H7 (cell line): ENCODE measurements at places on chromosomes 2 and 18.

DNA sequence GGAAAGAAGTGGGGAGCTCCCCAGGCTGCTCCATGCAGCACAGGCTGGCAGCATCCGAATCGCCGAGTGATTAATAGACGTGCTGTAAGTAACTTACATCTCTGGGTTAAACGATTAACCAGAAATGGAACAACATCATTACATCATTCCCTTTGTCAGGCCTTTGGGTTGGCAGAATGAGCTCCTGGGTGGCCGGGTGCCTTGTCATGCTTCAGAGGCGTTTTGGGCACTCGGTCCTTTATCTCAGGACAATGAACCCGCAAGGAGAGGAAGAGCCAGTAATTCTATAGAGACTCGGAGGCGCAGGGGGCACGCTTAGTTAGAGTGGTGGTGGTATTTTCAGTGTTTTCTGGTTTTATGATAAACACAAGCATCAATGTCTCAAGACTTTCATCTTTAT, 146.9 kb upstream of the TPO start:
- DNase-seq: no peak

DNA sequence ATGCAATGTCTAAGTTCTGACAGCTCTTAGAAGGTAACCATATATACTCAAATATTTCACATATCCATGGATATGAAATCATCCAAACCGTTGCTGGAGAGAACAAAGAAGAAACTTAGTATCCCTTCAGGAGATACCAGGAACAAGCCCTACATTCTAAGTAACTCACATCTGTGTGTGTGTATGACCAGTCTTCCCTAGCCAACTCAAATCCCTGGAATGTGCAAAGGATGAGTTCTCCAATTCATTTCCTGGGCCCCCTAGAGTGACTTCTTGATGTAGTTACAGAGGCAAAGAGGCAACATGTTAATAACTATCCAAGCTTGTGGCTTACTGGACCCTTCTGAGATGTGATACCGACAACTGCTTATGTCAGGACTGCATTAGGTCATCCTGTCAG, 20.1 kb downstream of the TPGS2 start:
- DNase-seq: no peak

- no peak for DNase-seq
Measured at GRCh38 chr2:41020358-41020757, 568.5 kb upstream of the SLC8A1 start.

- no peak for DNase-seq
Measured at GRCh38 chr2:21194858-21195271, 71.1 kb downstream of the TDRD15 start.

- DNase-seq: no peak
Measured at GRCh38 chr18:59052965-59053820, 86.5 kb upstream of the SEC11C start.

DNA sequence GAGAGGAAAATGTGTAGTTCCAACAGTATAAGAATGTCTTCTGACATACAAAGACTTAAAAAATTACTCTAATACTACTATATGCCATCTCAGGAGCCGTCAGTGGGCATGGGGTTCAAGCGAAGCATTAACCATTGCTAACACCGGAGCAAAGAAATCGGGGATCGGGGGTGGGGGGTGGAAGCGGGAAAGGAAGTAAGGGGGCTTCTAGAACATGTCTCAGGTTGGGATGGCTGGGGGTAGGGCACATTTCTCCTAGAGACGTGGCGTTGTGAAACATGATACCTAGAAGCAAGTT, 702 bp downstream of the LMAN1 start:
- no peak for DNase-seq

DNA sequence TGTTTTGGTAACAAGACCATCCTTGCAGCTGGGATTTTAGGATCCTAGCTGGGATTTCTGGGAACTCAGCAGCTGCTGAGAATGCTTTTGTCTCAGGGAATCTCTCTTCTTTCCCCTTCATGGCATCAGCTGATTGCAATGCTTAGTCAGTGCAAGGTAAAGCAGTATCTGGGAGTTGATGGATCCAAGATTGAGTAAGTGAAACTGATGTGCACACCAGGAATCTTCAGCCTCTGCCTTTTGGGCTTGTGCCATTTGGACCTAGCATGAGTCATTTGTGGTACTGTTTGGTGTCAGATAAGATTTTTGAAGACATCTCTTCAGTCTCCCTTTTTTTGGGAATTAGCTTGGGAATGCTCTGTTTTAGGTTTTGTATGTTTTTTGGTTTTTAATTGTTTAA, 363.3 kb upstream of the TFPI start:
- no peak for DNase-seq

- DNase-seq: no peak
Measured at GRCh38 chr2:217085543-217085942, 225.7 kb upstream of the TNP1 start.

GRCh38 chr2:85674417-85674816, 6.4 kb upstream of the SFTPB start:
- no peak for DNase-seq

DNA sequence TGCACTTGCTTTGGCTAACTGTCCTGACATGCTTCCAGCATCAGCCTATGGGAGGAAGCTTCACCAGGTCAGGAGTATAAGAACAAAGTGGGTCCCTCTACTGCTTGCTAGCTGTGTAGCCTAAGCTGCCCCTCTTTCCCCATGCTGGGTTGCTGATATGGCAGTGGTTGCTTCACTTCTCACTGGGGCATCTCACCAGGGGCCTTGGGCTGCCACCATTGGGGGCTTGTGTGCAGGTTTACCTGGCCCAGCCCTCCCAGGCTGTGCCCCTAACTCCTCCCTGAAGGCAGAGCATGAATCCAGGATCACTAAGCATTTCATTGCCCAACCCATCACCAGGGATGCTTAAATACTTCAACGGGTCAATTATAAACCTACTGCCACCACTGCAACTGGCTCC, 817.1 kb upstream of the TMEFF2 start:
- no peak for DNase-seq

DNA sequence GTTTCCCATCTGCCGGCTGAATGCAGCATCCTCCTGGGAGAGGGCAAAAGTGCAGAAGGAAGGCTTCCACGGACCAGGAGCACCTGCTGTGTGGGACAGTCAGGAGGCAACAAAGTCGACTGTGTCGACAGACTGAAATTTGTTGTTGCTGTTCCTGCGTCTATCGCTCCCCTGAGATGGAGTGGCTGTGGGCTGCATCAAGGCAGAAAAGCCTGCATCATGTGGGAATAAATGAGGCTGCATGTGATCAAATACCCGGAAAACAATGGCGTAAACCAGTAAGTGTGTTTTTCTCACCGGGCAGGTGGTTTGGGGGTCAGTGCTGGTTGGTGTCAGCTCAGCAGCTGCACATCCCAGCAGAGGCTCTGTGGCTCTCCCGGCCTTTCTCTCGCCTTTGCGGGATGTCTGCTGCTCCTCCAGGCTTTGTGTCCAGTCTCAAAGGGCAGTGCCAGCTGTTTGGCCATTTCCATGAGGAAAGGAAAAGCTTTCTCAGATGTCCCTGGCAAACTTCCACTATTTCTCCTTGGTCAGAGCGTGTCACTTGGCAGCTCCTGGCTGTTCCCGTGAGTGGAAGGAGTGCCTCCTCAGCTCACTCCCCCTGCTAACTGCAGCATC, 262.4 kb downstream of the NDUFA10 start:
- DNase-seq: no peak
